ENCODE measurements at places on chromosomes 12 and 14. TPM values are rescaled to one million over a fixed set of nuclear protein-coding genes. Genes with fewer than 3 reads are reported as not detected.

HOXC12 gene
- not detected for polyA plus RNA-seq

GRCh38 chr12:52603314-52603713 is 2.1 kb upstream of the KRT72 start:
- DNase-seq, result no peak

DNA sequence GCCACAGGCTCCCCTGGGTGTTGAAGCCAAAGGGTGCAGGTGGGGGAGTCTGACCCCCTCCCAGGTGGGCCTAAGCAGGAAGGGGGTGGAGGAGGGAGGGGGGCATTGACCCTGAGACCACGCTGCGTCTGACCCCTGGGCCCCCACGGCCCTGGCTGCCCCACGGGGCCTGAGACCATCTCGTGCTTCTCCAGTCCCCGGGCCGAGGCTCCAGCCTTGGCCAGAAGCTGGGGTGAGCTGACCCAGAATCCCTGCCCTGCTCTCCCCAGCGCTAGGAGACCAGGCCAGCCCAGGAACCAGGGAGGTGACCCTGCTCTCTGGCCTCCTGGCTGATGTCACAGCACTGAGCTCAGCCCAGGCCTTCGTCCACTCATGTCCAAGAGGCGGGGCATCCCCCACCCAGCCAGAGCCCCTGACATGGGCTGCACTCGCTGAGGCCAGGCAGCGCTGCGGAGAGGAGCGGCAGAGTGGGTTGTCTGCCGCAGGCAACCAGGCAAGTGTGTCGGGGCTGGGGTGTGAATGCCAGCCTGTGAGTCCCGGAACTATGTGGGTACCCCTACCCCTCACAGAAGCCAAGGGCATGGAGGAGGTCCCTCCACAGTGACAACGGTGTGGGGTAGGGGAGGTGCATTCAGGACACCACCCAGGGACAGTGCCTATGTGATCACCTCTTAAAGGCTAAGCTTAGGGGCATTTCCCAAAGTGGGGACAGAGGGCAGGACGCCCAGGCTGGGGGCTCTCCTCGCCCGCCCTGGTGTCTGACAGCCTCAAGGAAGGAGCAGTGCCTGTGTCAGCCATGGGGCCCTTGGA is 6.3 kb downstream of the TRMT61A start:
- DNase-seq, result no peak

DNA sequence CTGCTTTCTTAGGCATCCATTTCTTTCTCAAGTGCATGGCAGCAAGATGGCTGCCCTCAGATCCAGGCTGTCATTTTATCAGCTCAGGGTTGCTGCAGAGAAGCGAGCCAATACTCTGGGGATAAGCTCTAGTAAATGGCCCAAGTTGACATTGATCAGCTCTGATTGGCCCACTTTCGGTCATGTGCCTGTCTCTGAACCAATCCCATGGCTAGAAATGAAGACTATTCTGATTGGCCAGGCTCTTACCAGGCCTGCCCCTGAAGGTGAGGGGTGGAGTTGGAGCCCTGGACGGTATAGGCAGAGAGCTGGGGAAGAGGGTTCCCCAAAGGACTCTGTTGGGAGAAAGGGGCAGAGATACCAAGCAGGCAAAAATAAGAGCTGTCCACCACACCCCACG is 41.4 kb downstream of the MYO1H start:
- no peak for DNase-seq

GRCh38 chr14:96574633-96575632 is 72.8 kb downstream of the PAPOLA start:
- no peak for DNase-seq

DNA sequence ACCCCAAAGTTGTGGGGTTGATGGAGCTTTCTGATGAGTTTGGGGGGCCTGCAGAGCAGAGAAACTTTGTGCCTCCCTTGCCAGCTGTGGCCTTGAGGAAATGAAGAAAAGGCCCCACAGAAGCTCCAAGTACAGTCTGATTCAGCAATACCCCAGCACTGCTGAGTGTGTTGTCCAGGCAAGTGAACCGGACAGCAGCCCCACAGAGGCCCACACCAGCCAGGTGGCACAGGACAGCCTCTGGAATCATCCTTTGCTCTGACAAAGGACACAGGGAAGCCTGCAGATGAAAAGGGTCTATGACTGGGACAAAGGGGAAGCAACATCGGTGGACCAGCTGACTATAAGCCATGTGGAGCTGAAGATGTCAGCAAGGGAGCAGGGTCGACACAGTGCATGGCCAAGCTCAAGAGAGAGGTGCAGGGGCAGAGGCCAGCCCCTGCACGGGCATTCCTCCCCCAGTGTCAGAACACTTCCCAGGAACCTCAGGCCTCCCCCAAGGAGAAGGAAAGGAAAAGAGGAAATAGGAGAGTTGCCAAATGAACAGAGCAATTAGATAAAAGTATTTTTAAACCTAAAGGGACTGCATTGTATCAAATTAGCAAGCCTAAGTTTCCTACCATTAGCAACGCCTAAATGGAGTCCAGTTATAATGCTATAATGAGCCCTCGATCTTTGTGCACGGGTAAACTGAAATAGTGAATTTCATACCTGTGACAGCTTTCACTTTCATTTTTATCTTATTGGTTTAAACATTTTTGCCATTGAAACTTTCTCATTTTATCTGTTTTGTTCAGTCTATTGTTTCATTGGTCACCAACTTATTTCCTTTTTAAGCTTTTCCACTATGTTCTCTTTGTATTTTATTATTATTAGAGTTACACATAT is 46.3 kb upstream of the PTGDR start:
- DNase-seq, result no peak
